NCI-H82 (cell line): ENCODE measurements at places on chromosomes 12 and 14.

DNA sequence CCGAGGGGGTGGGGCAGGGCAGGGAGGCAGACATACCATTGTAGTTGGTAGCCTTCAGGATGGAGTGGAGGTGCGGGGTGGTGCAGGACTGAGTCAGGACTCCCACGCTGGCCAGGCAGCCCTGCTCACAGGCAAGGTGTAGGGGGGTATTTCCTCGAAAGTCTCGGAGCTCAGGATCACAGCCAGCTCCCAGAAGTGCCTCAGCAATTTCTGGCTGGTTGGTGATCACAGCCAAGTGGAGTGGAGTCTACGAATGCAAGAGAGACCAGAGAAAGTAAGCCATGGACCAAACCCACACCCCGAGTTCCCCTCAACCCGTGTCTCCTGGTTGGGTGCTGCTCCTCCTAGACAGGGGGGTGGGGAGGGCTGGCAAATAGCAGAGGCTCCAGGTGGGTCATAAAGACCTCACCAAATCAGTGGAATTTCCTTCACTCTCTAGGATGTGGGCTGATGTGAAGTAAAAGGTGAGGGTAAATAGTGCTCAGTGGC lies 1.4 kb downstream of the NFKBIA start:
- DNase-seq, result no peak

DNA sequence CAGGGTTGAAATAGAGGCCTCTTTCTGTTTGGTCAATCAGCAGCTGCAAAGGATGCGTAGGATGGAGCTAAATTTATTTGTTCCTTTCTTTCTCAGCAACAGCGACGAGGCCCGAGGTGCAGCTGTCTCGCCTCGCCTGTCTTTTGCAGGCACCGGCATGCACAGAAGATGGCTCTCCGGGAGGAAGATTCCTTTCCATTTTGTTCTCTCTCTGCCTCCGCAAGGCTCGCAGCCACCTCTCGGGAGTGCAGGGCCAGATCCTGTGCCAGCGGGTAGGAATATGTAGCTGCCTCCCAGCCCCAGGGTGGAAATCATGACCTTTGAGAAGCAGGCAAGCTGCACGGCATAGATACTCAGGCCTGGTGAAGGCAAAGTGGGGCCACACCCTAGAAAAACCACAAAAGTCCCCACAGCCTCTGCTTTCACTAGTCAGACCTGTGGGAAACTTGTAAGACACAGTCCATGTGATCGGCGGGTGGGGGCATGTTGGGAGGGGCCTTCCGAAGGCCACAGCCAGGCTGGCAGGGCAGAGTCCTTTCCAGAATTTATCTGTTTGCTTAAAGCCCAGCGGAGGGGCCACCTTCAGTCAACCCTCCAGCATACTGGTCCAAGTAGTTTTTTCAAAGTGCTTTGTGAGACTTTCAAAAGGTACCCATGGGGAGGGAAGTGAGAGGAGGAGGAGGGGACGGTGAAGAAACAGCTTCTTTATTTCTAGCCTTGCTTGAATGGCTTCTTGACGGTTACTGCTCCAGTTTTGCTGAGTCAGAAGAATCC lies at the start of gene MAP1LC3B2:
Gene MAP1LC3B2, plus strand, starts transcription at position 220 of the 774 bp plus-strand sequence. CDS start 16,562 bp downstream, outside the sequence.
- no peak for DNase-seq

- no peak for DNase-seq
These were observed 263.1 kb upstream of the FOXN3 start for GRCh38 chr14:89680156-89680555.

DNA sequence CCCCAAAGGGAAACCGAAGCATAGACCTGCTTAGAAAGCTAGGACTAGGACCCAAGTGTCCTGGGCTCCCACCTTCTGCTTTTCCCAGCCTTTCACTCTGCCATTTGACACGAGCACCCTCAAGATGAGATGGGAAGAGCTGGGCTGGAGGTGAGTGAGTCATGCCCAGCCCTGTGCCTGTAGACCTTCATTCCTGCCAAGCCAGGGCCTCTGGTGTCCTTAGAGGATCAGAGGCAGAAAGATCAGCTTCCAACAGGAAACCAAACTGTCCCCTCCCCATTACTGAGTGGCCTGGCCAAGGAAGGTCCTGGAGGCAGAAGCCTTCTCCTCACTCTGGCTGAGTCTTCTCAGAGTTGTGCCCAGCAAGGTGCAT lies 3.5 kb downstream of the TMEM63C start:
- DNase-seq, result no peak

GRCh38 chr12:104215638-104216297 lies at the start of gene TXNRD1:
TXNRD1 (plus strand) TSS chr12:104215779; CDS start chr12:104215803, 24 bp downstream.
- no peak for DNase-seq

GRCh38 chr12:103688376-103689063 lies 101.4 kb downstream of the STAB2 start:
- DNase-seq, result no peak

DNA sequence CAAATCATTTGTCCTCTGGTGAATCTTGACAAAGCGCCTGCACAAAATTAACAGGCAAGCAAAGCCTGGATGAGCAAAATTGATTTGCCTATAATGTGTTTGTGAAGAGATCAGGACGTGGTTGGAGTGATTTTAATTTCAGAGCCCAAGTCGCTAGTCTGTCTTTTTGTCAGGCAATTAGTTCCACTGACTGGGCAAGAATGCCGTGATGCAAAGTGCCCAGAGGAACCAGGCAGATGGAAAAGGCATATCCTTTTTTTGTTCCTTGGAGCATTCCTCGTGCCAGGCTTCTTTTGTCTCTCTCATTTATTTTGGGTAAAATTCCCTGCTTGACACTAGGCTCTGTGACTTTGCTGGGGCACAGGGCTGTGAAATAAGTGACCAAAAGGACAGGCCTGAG lies 65.9 kb upstream of the CCDC198 start:
- DNase-seq, result no peak

DNA sequence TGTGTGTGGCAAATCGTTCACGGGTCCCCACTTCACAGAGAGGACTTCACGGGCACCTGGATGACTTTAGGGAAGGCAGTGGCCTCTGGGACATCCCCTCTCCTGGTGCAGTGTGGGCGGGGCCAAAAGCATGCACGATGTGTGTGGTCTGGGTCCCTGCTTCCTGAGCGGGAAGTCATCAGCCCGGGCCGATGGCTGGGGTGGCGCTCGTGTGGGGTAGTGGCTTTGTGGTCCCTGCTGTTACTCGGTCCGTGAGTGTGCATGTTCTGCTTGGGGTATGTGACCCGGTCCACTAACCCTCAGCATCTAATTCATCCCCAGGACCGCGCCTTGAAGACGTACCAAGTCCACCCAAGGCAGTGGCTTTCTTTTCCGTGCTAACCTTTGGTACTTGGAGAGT lies 142.5 kb upstream of the RTL1 start:
- no peak for DNase-seq

- DNase-seq, result no peak
These were observed 43.9 kb downstream of the EFCAB11 start for GRCh38 chr14:89910691-89911009.

GRCh38 chr12:63928305-63928704 lies 83.8 kb downstream of the SRGAP1 start:
- no peak for DNase-seq

DNA sequence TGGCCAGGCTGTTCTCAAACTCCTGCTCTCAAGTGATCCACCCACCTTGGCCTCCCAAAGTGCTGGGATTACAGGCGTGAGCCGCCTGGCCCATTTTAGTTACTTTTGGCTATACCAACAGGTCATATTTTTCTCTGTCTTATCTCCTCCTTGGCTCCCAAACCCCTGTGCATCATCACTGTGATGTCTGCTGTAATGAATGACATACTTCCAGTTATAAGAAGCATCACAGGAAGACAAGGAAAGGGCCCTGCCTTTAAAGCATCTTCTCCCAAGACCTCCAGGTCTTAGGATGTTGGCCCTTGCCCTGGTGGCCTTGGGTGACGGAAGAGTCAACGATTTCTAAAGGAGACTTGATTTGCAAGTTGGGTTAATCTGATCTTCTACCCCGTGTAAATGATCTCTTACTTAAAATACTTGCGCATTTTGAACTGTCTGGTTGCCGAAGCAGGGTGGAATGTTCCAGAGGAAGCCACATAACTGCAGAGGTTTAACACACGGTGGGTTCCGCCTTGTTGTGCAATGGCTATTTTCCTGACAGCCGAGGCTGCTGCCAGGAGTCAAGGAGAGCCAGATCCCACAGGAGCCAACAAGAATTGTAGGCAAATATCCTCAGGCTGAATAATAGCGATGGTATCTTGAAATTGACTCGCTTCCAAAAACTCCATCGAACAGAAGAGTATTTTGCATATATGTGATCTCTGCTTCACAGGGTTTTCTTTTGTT lies 55.7 kb upstream of the PLXNC1 start:
- no peak for DNase-seq

DNA sequence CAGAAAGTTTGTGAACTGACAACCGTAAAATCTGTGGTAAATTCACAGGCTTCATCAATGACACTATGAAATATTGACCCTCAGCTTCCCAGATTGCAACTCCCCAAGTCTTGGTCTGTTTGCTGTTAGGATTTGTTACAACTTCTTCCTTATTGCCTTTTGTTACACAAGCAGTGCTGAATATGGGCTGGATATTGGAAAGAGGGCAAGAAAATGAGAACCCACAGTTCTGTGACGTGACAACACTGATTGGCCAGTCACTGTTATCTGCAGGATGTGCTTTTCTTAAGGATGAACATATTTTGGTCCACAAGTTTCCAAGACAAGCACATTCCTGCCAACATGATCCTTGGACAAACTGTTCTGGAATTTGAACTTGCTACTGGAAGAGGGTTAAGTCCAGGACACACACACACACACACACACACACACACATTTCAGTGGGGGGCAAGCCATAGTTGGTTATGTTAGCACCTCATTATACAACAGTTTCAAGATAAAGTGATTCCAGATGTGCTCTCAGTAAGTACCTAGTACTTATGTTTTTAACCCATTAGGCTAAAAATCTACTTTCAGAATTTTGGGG lies 16.6 kb upstream of the SLC38A2 start:
- DNase-seq, result no peak

GRCh38 chr14:92794547-92794941 lies 439 bp downstream of the GOLGA5 start:
- peak; percentile 28 for DNase-seq

DNA sequence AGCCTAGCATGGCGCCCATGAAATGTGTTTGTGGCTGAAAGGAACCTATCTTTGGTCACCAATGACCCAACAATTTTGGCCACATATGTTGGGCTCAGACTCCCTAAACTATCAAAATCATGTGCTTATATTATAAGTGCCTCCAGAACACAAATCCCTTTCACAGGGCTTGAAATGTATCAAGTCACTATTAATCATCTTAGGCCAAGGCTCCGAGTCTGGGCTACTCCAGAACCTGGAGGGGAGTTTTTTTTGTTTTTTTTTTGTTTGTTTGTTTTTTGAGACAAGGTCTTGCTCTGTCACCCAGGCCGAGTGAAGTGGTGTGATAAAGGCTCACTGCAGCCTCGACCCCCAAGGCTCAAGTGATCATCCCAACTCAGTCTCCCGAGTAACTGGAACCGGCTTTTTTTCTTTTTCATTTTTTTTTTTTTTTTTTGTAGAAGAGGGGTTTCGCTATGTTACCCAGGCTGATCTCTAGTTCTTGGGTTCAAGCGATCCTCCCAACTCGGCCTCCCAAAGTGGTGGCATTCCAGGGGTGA lies 989 bp upstream of the DRAM1 start:
- DNase-seq, result no peak

- no peak for DNase-seq
These were observed 7.1 kb upstream of the ITPK1 start for GRCh38 chr14:93122826-93123225.

DNA sequence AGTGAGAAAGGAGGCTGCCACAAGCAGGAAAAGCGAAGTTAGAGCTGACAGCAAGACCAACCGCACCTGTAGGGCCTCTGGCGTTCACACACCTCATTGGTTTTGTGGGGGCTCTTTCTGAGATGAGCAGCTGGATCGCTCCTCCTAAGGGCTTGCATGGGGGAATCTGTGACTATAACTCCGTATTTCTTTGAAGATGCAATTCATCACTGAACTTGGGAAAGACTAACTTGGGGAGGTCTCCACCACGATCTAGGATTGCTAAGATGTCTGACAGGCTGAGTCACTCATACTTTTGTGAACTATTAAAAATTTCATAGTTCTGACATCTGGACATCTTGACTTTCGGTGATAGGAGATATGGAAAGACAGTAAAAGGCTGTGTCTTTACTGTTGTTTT lies 173.6 kb downstream of the ETV6 start:
- DNase-seq, result no peak

DNA sequence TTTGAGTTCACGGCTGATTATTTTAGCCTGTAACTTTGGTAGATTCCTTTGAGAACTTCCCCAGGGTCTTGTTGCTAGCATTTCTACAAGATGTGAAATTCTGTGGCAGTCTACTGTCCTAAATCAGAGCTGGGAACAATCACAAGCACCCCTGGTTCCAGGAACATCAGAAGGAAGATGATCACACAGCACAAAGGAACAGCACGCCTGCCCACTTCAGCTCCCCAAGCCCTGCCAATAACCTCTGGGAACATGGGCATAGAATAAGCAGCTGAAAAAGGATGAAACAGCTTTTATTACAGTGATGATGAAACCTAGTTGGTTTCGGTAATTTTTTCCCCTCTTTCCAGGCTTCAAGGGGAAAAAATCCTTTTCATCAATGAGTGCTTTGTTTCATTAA lies 12.3 kb downstream of the GPR19 start:
- DNase-seq, result peak; percentile 28

- DNase-seq, result no peak
These were observed 221.7 kb downstream of the ATP23 start for GRCh38 chr12:58163021-58163420.

DNA sequence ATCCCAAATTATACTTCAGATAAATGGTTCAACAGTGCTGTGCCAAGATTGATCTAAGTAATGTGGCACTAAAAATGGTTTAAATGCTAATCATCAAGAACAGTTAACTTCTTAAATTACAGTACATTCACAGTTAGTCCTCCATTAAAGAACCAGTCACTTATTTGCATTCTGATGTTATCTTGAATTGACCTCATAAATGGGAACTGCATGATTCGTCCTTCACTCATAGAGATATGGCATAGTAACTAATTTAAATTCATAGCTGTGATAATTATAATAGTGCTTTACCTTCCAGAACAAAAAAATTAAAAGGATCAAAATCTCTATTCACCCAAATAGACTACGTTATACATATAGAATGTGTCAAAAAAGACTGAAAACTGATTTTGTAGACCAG lies 61.1 kb downstream of the COCH start:
- no peak for DNase-seq

GRCh38 chr14:75612157-75612556 lies 33.7 kb downstream of the FLVCR2 start:
- DNase-seq, result no peak

GRCh38 chr12:54744590-54744989 lies 96.4 kb upstream of the DCD start:
- no peak for DNase-seq

DNA sequence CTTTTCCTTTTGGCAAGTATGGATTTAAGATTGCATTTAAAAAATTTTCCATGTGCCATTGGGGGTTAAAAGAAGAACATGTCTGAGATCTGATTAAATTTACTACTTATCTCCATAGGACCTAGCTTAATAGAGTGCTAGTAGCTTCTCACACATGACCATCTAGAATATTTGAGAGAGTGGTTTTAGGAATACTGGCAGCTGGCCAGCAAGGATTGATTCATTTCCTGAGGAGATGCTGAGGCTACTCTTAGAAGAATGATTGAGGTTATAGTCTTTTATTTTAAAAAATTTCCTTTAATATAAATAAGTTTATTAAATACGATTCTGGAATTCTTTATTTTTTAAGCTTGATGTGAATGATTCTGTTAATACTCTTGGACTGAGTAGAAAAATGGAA lies 56.2 kb downstream of the MIPOL1 start:
- DNase-seq, result peak; percentile 52
